Breast epithelium (tissue), 4 donors: ENCODE measurements at places on chromosomes 5 and 9.

DNA sequence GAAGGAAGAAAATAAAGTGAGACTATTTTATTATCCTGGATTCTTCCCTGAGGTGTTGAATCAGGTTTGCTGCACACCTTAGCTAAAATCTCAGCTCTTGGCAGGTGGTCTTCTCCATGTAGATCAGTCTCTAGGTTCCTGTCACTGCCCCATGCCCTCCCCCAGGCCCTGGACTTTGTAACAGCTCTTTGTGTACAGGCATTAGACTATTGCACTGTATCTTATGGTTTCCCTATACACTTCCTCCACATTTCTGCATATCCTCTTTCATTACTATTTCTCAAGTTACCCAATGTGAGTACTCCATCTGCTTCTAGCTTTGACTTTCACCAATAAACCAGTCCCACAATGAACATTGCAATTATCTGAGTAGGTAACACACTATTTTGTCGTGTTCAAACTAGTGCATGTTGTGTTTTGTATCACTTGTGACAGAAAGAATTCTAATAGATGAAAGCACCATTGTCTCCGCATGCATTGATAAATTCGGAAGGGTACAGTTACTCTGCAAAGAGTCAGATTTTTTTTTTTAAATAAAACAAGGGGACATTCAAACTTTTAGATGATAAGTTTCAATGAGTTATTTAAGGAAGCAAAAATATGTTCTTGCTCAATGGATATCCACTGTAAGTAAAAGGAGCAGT is 1348.7 kb upstream of the C9orf72 start:
- DNase-seq: no peak

GRCh38 chr9:34980181-34980761 is 9.3 kb upstream of the DNAJB5 start:
- DNase-seq: no peak

GRCh38 chr5:16464231-16464630 is 1.4 kb downstream of the ZNF622 start:
- no peak for DNase-seq

DNA sequence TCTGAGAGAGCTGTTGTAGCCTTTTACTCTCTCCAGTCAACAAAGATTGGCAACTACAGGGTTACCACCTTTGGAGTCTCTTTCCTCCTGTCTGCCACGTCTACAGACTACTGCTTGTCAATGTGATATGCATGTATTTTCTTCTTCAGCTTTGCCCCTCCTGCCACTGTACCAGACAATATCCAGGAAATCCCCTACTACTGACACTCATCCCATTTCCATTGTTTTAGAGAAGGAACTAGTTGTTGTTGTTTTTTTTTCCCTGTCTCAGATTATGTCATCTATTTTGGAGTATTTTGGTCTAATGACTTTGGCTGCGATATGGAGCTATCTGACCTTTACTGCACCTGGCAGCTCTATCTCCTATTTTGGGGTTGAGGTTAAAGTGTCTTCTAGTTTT is 50.1 kb upstream of the MACIR start:
- DNase-seq: no peak

DNA sequence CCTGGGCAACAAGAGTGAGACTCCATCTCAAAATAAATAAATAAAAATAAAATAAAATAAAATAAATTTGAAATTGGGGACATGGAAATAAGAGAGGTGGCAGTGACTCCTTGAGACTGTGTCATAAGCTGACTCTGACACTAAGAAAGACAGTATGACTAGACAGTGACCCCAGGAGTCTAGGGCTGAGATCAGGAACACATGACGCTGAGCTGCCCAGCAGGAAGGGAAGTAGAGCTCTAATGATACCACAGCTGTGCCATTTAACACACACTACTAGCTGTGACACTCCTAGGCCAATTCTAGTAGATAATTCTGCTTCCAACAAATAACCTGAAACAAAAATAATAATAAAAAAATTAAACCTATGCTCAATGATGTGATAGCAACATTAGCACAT is 293.0 kb downstream of the SEC61B start:
- no peak for DNase-seq

- no peak for DNase-seq
Measured at GRCh38 chr5:156883316-156883875, 33.3 kb downstream of the PPP1R2B start.

- DNase-seq: no peak
Measured at GRCh38 chr5:21219251-21219650, 1231.3 kb upstream of the CDH18 start.

DNA sequence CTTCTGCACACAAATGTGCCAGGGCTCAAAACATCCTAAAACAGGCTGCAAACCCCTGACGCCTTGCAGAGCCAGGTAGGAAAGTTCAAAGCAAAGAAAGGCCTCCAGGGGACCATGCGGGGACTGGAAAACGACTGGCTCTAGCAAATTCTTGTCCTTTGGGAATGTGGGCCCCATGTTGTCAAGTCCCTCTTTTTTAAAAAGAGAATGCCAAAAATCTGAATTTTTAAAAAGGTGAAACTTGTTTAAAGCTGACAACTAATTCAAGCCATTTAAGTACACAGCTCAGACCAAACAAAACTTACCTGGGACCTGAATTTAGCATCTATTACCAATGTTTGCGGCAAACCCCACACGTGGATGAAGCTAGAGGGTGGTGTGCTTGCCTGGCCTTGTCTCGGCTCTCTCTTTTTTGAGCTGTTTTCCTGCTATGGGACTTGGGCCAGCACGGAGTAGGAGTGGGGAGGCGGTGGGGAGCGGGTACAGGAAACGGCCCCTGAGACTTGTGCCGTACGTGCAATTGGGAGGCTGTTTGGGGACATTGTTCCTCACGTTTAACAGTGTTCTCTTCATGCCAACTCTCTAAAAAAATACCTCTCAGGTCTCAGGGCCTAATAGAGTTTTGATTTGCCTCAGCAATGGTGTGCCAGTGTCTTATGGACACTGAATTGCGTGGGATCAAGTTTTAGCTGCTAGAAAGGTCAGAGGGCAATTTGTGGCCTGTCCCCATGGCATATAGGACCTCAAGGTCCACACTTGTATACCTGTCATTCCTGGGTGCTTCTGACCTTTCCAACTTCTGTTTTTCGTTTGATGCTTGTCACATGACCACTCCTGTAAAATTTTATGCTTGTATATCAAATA is 15.1 kb upstream of the PHF19 start:
- DNase-seq: no peak

DNA sequence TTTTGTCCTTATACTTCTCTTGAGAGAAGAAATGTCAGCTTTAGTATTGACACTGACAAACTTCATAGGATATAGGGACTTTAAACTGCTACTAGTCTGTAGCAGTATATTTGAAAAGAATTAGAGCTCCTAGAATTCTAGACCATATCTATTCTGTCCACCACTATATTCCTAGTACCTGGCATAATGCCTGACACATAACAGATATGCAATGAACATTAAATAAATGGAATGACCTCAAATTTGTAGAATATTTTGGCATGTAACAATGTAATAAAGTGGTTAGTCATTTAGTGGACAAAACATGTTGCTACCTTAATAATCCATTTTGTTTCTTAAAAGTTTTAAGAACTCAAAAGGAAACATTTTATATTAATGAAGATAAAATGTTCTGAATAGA is 57.5 kb downstream of the HOMER1 start:
- DNase-seq: no peak
